ENCODE measurements at places on chromosomes 4 and X. TPM values are rescaled to one million over a fixed set of nuclear protein-coding genes. Genes with fewer than 3 reads are reported as not detected.
A peak's percentile ranks its signal among the peaks of the same experiment; 100 is the strongest.

DNA sequence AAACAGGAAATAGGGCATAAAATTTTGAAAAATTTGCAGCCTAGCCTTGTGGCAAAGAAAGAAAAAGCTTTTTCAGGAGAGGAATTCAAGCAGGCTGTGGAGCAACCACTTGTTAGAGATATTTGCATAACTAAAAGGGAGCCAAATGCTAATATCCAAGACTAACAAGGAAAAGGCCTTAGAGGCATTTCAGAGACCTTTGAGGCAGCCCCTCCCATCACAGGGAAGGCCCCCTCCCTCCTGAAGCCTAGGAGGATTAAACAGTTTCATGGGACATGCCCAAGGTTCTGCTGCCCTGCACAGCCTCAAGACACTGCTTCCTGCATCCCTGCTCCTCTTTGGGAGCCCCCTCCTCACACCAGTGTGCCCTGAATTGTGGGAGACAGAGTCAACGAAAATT lies 275.4 kb upstream of the SFRP2 start:
- H3K4me1 ChIP-seq: no peaks in the 10 kb centered on the region
- H3K27me3 ChIP-seq: no peaks in the 10 kb centered on the region
- H3K36me3 ChIP-seq: no peaks in the 10 kb centered on the region
- H3K27ac ChIP-seq: no peak overlapping the region
- no peak for DNase-seq

NDUFC1 gene
- 82.1 TPM for total RNA-seq

IL3RA gene
- 6.7 TPM for total RNA-seq

DNA sequence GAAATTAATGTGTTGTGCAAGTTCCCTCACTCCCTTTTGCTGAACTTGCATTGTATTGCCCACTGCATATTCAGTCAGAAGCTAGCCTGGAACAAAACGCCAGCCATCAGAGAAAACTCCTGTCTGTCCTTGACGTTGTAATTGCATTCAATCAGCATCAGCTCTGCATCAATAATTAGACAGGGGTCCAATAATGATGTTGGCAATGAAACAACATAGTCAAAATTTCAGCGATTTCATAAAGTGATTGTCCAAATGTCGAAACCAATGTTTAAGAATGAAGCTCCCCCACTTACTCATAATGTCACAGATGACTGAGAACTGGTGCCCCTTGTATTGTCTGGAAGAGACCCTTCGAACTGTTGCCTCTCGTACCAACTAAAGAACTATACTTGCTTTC lies 504.2 kb upstream of the TENM3 start:
- no peaks in the 10 kb centered on the region for H3K36me3 ChIP-seq
- H3K27ac ChIP-seq: no peak overlapping the region
- H3K4me1 ChIP-seq: no peaks in the 10 kb centered on the region
- no peak for DNase-seq
- no peak overlapping the region for H3K4me3 ChIP-seq
- H3K27me3 ChIP-seq: no peaks in the 10 kb centered on the region

DNA sequence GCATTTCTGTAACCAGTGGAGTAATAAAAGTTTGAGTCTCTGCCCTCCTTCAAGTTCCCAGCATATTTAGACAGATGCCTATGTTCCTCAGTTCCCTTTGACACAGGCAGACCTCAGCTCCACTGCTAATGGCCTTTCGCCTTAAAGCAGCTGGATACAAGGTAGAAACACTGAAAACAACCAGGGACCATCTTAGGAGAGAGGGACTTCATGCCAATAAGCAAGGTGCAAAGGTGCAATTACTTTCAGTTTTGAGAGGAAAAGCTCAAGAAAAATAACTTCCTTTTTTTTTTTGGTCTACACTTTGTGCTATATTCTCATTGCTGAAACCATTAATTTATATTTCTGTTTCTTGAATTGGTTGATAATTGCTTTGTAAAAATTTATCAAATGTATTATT lies 781.9 kb upstream of the GALNTL6 start:
- no peak overlapping the region for H3K4me3 ChIP-seq
- no peak for DNase-seq
- H3K36me3 ChIP-seq: no peaks in the 10 kb centered on the region
- H3K27me3 ChIP-seq: no peaks in the 10 kb centered on the region
- no peak overlapping the region for H3K27ac ChIP-seq
- no peaks in the 10 kb centered on the region for H3K4me1 ChIP-seq

DNA sequence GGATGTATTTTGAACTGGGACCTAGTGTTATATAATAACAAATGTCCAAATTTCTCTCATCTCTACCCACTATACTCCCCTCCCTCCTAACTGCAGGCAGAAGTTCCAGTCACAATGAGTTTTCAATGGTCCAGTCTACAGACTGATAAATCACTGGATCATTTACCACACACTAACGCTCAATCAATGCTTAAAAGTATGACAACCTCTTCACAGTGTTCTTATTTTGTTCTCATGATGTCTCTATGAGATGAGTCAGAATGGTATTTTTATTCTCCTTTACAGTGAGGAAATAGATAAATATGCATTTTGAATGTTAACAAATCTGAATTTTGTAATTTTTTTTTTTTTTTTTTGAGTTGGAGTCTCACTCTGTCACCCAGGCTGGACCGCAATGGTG lies 83.7 kb upstream of the ETNPPL start:
- no peaks in the 10 kb centered on the region for H3K4me1 ChIP-seq
- H3K4me3 ChIP-seq: no peak overlapping the region
- H3K36me3 ChIP-seq: no peaks in the 10 kb centered on the region
- H3K27ac ChIP-seq: no peak overlapping the region

GRCh38 chr4:173038192-173038896 lies 130.3 kb upstream of the GALNT7 start:
- peaks cover 10% of the 10 kb centered on the region for H3K4me1 ChIP-seq
- DNase-seq: peak; percentile 30
- H3K27ac ChIP-seq: peak overlapping the region; percentile 39
- H3K36me3 ChIP-seq: no peaks in the 10 kb centered on the region
- no peaks in the 10 kb centered on the region for H3K27me3 ChIP-seq

SSX3 gene
- not detected for total RNA-seq

SMR3B gene
- total RNA-seq: not detected

All from colonic mucosa (tissue), 4 donors.